Tibial nerve (tissue), 4 donors: ENCODE measurements at places on chromosomes 11 and 22.

GRCh38 chr22:43994006-43994405, 30.1 kb upstream of the PARVB start:
- DNase-seq: no peak

- no peak for DNase-seq
Observed at GRCh38 chr11:110293389-110293788, 3.0 kb downstream of the RDX start.

DNA sequence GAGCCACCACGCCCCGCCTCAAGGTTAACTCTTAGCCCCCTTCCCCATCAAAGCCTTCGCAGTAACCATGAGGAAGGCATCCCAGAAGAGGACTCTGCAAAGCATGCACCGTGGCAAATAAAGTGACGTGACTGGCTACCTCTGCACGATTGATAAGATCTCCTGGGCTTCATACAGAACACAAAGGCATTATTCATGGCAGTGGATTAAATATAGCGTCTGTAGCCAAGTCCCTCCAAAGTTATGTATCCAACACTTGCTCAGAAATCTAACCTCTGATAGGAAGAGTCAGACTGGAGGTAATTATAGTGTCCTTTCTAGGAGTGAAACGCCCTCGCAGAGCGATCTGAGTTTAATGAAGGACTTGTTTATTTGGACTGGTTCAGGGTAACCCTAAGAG, 22.4 kb downstream of the CPT1A start:
- DNase-seq: no peak

GRCh38 chr11:124861670-124862069, 3.6 kb upstream of the ROBO3 start:
- DNase-seq: no peak

DNA sequence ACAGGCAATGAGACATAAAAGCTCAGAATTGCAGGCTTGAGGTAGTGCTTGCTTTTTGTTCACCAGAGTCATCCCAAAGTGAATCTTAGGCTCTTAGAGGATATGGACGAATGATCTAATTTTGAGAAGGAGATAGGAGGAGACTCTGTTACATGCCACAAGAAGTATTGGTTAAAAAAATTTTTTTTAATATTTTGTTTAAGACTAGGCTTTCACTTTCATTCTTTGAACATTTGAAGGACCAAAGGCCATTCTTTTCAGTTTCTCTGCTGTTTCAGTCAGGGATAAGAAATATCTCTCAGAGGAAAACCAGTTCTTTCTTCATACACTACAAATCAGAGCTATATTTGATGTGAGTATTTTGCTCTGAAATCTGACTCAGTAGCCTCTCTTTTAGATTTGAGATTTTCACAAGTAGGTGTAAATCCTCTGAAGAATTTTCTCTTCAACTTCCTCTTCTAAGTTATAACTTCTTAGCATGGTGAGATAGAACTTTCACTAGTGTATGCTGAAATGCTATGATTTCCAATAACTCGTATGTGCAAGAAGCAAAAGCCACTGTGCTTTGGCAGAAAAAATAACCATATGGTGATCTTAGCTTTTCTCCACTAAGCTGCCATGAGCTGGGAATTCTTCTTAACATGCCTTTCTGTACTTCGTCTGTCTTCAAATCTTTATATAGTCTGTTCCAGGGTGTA, 24.1 kb upstream of the FAM181B start:
- no peak for DNase-seq

DNA sequence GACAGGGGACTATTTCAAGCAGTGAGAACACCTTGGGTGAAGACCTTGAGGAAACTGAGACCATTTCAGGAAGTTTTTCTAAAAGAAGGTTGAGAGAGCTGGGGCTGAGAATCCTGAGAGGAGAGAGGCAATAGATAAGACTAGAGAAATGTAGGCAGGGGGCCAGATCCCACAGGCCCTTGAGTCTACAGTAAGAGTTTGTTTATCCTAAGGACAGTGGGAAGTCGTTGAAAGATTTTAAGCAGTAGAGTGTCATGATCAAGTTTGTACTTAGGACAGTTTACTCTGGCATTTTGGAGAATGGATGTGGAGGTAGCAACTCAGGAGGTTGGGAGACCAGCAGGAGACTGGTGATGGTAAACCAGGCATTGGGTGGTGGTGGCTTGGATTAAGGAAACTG, 17.1 kb downstream of the HSD17B12 start:
- no peak for DNase-seq

GRCh38 chr22:46490538-46490937, 46.9 kb downstream of the CELSR1 start:
- DNase-seq: no peak

DNA sequence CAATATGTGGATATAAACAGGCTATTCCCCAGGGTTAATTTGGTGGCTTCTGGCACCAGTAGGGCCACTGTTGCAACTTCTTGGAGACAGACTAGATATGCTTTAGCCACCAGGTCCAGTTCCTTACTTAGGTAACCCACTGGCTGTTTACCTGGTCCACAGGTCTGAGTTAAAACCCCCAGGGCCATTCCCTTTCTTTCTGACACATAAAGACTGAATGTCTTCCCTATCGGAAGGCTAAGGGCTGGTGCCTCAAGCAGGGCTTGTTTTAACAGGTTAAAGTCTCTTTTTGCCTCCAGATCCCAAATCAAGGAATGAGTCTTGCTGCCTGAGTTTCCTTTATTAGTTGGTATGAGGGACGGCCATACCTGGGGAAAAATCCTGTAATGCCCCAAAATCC, 1052.7 kb upstream of the CNTN5 start:
- DNase-seq: no peak

GRCh38 chr11:72758690-72759389, 6.6 kb upstream of the ARAP1 start:
- peak; percentile 31 for DNase-seq

GRCh38 chr11:119469506-119469905, 46.5 kb upstream of the THY1 start:
- no peak for DNase-seq

GRCh38 chr11:123231777-123232176, 36.7 kb upstream of the CLMP start:
- no peak for DNase-seq

DNA sequence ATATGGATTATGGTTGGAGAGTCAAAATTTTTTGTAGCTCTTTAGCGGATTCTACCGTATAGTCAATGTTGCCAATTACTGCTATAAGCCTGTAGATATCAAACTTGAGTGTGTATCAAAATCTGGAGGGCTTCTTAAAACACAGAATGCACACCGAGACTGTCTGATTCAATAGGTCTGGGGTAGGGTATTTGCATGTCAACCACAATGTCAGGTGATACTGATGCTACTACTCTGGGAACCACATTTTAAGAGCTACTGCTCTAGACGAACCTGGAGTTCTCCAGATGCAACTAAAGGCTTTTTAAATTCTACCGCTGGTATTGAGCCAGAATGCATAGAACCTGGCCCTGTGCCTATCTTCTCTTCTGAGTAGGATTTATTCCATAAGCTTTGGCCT, 15.8 kb upstream of the MS4A4A start:
- no peak for DNase-seq

- no peak for DNase-seq
Observed at GRCh38 chr11:122436188-122436555, 219.3 kb upstream of the UBASH3B start.

DNA sequence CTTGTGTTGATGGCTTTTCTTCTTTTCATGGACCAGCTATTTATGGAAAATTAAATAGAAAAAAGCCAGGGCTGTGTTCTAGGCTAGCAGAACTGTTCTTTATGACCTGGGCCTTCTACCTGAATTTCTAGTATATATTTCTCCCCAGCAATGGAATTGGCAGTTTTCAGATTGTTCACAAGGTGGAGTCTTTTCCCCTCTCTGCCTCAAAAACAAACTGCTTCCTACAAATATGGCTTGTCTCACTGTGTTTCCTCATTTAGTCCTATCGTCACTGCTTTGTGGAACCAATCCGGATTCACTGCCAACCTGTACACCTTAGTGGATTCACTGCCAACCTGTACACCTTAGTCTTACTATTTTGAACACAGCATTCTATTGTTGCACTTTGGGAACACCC, 5.0 kb upstream of the APOL5 start:
- DNase-seq: no peak

- no peak for DNase-seq
Observed at GRCh38 chr11:73249853-73250783, 22.0 kb upstream of the P2RY6 start.

DNA sequence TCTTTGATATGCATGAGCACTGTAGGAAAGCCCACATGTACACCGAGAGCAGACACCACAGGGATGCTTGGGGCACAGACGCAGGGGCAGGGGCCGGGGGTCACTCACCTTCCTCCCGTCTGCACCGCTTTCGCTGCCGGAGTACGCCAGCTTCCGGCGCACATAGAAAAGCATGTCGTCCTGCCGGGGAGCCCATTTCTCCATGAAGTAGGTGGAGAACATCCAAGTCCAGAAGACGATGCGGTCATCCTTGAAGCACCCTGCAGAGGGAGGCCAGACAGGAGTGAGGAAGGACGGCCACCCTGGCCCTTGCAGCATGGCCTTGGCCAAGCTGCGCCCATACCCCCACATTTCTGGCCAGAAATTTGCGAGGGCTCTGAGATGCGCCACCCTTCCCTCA, 28.8 kb downstream of the KIAA0930 start:
- DNase-seq: no peak

- no peak for DNase-seq
Observed at GRCh38 chr11:2510626-2511402, 66.0 kb downstream of the KCNQ1 start.

DNA sequence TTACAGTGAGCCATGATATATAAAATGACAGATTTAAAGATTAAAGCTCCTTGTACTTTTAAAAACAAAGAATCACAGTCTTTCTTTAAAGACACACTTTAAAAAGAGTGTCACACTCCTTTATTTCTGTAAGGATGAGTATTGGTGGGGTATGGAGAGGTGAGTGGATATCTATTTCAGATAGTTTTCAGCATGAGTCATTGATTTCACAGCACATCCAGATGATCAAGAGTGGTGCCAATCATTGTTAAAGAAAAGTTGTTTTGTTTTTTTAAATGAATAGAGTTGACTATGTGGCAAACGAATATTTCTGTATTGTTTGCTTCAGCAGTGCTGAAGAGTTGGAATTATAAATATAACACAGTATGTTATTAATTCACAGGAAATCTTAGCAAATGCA, 52.5 kb downstream of the FAR1 start:
- DNase-seq: no peak

- DNase-seq: no peak
Observed at GRCh38 chr11:65887723-65888162, 528 bp downstream of the FIBP start.

DNA sequence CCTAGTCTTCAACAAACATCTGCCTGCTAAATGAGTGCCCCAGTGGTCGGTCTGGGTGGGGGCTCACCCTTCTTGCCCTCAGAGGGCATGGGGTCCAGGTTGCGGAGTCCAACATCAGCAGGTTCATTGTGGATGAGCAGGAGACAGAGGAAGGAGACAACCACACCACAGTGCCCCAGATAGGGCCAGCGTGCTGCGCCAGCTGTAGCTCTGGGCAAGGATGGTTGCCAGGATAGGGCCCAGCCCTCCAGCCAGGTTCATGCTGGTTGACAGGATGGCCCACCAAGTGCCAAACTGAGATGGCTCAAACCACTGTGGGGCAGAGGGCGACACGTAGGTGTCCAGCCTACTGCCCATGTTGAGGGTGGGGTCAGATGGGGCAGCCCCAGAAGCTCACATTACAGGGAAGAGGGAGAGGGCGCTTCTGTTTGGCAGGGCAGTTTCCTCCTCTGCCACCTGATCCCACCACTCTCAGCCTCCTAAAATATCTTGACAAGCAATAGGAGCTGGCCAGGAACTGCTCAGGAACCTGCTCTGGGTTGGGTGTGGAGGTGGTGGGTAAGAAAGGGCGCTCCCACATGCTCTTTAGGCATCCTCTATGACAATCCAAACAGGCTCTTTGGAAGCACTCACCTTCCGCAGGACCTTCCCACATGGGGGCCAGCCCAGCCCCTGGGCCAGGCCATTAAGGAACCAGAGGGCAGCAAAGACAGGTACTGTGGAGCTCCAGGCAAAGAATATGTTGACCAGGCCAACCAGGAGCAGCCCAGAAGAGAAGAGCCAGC, 2.9 kb downstream of the SLC37A4 start:
- no peak for DNase-seq
